ENCODE measurements at places on chromosomes 16 and 17.

DNA sequence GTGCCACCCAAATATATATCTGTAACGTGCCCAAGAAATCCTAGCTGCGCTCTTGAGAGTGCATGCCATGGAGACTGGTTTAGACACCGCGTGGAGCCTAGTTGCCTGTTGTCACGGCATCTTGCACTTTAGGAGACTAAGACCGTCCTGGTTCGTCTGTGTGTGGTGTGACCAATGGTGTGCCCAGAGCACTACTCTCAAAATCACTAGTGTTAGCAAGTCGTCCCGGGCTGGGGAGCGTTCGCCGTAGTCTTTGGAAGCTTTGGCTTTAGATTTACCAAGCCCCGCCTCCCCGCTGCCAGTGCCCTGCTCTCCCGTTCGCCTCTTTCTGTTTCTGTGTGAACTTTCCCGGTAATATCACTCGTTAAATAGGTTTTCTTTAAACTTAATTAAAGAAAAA, 27.0 kb downstream of the CLUH start:
- H3K27me3 ChIP-seq: no peaks in the 10 kb centered on the region
- DNase-seq: no peak
- H3K36me3 ChIP-seq: peaks cover 43% of the 10 kb centered on the region
- H3K4me3 ChIP-seq: no peak overlapping the region

GRCh38 chr16:22239131-22239805, 33.2 kb downstream of the EEF2K start:
- H3K27me3 ChIP-seq: no peaks in the 10 kb centered on the region
- no peak overlapping the region for H3K4me3 ChIP-seq
- no peaks in the 10 kb centered on the region for H3K36me3 ChIP-seq
- peaks cover 7% of the 10 kb centered on the region for H3K4me1 ChIP-seq

GRCh38 chr16:78804058-78804735, 704.7 kb downstream of the WWOX start:
- no peak overlapping the region for H3K4me3 ChIP-seq
- no peak for DNase-seq
- no peak overlapping the region for H3K27ac ChIP-seq
- H3K36me3 ChIP-seq: no peaks in the 10 kb centered on the region
- peaks cover 4% of the 10 kb centered on the region for H3K4me1 ChIP-seq
- H3K27me3 ChIP-seq: no peaks in the 10 kb centered on the region

- H3K27ac ChIP-seq: peak overlapping the region; percentile 38
- H3K27me3 ChIP-seq: no peaks in the 10 kb centered on the region
- peaks cover 42% of the 10 kb centered on the region for H3K36me3 ChIP-seq
- no peak for DNase-seq
- no peak overlapping the region for H3K4me3 ChIP-seq
Observed at GRCh38 chr17:50754521-50754920, 12.8 kb downstream of the ANKRD40CL start.

GRCh38 chr17:58084317-58084981, 1.2 kb downstream of the DYNLL2 start:
- H3K4me3 ChIP-seq: peak overlapping the region; percentile 98
- peak; percentile 23 for DNase-seq
- no peaks in the 10 kb centered on the region for H3K27me3 ChIP-seq
- peaks cover 36% of the 10 kb centered on the region for H3K36me3 ChIP-seq
- peaks cover 26% of the 10 kb centered on the region for H3K4me1 ChIP-seq
- H3K27ac ChIP-seq: no peak overlapping the region

- H3K36me3 ChIP-seq: no peaks in the 10 kb centered on the region
- peaks cover 5% of the 10 kb centered on the region for H3K4me1 ChIP-seq
- H3K27ac ChIP-seq: no peak overlapping the region
- H3K4me3 ChIP-seq: no peak overlapping the region
- peaks cover 6% of the 10 kb centered on the region for H3K27me3 ChIP-seq
- no peak for DNase-seq
Observed at GRCh38 chr17:78223061-78223460, 8.4 kb upstream of the TMEM235 start.

- no peak overlapping the region for H3K4me3 ChIP-seq
- H3K4me1 ChIP-seq: no peaks in the 10 kb centered on the region
- H3K27ac ChIP-seq: no peak overlapping the region
- DNase-seq: no peak
- H3K36me3 ChIP-seq: no peaks in the 10 kb centered on the region
- no peaks in the 10 kb centered on the region for H3K27me3 ChIP-seq
Observed at GRCh38 chr16:89044418-89045180, 49.1 kb upstream of the ACSF3 start.

DNA sequence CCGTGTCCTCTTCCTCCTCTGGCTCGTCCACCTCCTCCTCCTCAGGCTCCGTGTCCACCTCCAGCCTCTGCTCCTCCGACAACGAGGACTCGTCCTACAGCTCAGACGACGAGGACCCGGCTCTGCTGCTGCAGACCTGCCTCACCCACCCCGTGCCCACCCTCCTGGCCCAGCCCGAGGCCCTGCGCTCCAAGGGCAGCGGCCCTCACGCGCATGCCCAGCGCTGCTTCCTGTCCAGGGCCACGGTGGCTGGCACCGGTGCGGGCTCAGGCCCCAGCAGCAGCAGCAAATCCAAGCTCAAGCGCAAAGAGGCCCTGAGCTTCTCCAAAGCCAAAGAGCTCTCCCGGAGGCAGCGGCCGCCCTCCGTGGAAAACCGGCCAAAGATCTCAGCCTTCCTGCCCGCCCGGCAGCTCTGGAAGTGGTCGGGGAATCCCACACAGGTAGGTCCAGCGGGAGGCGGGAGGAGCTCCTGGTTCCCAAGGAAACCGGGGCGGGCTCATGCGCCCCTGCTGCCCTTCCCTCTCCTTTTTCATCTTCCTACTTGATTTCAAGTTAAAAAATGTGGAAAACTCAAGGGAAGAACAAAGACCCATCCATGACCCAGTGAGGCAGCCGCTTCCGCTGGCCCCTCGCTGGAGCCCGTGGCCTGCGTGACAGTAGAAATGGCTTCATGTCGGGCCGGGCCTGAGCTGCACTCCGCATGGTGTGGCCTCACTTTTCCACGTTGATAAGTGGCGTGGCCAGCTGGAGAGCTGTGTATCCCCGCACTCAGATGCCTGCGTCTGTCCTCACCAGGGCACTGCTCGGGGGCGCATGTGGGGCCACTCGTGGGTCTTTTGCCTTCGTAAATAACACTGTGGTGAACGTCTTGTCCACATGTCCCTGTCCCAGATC, 50.7 kb downstream of the ACTG1 start:
- H3K27ac ChIP-seq: no peak overlapping the region
- H3K36me3 ChIP-seq: peaks cover 30% of the 10 kb centered on the region
- H3K4me3 ChIP-seq: no peak overlapping the region
- H3K27me3 ChIP-seq: no peaks in the 10 kb centered on the region
- no peak for DNase-seq

- no peak overlapping the region for H3K4me3 ChIP-seq
- no peaks in the 10 kb centered on the region for H3K4me1 ChIP-seq
- H3K27ac ChIP-seq: no peak overlapping the region
Observed at GRCh38 chr16:9964426-9964825, 217.8 kb downstream of the GRIN2A start.

GRCh38 chr17:16491703-16492612, at the start of gene LRRC75A:
TSS of gene LRRC75A (minus strand) at chr17:16492193. CDS start at chr17:16491990, 203 bp downstream.
- peak; percentile 39 for DNase-seq
- peaks cover 42% of the 10 kb centered on the region for H3K4me1 ChIP-seq
- H3K27ac ChIP-seq: no peak within 1 kb of the TSS
- H3K27me3 ChIP-seq: peaks cover 4% of the 10 kb centered on the region

GRCh38 chr16:84239141-84239769, 557 bp downstream of the KCNG4 start:
- peak; percentile 23 for DNase-seq
- H3K4me1 ChIP-seq: no peaks in the 10 kb centered on the region
- H3K4me3 ChIP-seq: no peak overlapping the region
- H3K36me3 ChIP-seq: no peaks in the 10 kb centered on the region

DNA sequence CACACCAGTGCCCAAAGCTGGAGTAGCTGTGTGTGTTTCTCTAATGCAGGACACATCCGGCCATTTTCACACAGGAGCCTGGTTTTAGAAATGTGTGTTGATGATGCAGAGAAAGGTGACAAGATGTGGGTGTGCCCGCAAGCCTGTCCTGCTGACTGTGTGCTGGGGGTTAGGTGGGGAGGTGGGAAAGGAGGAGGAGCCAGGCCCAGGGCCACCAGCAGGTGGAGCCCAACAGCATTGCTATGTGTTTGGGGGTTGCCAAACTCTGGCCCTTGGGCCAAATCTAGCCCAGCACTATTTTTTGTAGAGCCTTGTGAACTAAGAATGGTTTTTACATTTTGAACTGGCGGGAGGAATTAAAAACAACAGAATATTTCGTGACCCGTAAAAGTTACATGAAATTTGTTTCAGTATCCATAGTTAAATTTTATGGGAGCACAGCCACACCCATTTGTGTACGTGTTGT, 61.7 kb upstream of the LGALS9 start:
- no peaks in the 10 kb centered on the region for H3K36me3 ChIP-seq
- no peak overlapping the region for H3K4me3 ChIP-seq
- H3K27ac ChIP-seq: no peak overlapping the region
- H3K4me1 ChIP-seq: peaks cover 52% of the 10 kb centered on the region
- no peaks in the 10 kb centered on the region for H3K27me3 ChIP-seq

- H3K4me3 ChIP-seq: no peak overlapping the region
- no peak overlapping the region for H3K27ac ChIP-seq
Observed at GRCh38 chr17:68400404-68400735, 56.9 kb downstream of the WIPI1 start.

DNA sequence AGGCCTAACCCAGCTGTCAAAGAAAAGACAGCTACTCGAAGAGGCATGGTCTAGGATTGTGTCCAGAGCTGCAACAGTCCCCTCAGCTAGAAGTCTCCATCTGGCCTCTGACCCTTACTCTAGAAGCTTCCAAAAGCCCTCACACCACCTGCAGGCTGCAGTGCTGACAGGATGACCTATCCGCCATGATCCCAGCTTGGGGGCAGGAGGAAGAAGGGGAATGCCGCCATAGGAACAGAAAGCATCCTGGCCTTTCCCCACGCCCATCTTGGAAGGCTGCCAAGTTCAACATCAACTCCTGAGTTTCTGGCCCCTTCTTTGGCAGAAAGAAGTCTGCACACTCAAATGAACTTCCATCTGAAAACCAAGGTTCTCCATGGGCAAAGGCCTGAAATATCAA, 3.1 kb upstream of the KRT36 start:
- no peaks in the 10 kb centered on the region for H3K36me3 ChIP-seq
- H3K27ac ChIP-seq: no peak overlapping the region
- DNase-seq: peak; percentile 33
- H3K27me3 ChIP-seq: peaks cover 7% of the 10 kb centered on the region

- H3K4me1 ChIP-seq: no peaks in the 10 kb centered on the region
- DNase-seq: no peak
- H3K27me3 ChIP-seq: no peaks in the 10 kb centered on the region
- H3K36me3 ChIP-seq: no peaks in the 10 kb centered on the region
- no peak overlapping the region for H3K4me3 ChIP-seq
Observed at GRCh38 chr16:59030923-59031485, 296.9 kb upstream of the GOT2 start.

DNA sequence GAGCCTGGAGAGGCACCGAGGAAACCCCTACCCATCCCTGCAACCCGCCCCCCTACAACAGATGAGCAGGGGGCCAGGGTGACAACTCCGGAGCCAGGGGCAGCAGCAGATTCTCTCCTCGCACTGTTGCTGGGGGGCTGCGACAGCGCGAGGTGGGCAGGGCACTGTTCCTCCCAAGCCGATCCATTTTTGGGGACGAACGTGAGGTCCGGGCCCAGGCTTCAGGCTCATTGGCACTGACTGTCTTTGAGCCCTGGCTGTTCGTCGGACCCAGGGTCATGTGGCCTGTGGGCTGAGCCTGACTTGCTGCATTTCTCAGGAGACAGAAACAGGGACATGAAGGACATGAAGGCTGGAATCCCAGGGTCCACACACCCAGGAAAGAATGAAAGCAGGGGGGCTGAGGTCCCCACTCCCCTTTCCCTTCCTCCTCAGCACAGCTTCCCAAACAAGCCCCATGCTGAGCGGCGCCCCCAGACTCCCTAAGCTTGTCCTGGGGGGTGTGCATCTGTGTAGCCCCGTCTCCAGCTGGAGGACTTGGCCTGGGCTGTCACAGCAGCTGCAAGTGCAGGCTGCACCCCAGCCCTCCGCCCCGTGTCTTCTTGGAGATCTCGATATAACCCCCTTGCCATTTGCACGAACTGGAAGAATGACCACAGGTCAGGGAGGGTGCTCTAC, 18.7 kb downstream of the CEP295NL start:
- no peaks in the 10 kb centered on the region for H3K27me3 ChIP-seq
- H3K4me3 ChIP-seq: no peak overlapping the region
- peak overlapping the region; percentile 63 for H3K27ac ChIP-seq
- peak; percentile 33 for DNase-seq
- peaks cover 18% of the 10 kb centered on the region for H3K4me1 ChIP-seq
- no peaks in the 10 kb centered on the region for H3K36me3 ChIP-seq

GRCh38 chr16:66605979-66606751, 1.7 kb downstream of the CMTM3 start:
- no peak for DNase-seq
- no peak overlapping the region for H3K27ac ChIP-seq
- no peaks in the 10 kb centered on the region for H3K27me3 ChIP-seq
- H3K36me3 ChIP-seq: peaks cover 14% of the 10 kb centered on the region

DNA sequence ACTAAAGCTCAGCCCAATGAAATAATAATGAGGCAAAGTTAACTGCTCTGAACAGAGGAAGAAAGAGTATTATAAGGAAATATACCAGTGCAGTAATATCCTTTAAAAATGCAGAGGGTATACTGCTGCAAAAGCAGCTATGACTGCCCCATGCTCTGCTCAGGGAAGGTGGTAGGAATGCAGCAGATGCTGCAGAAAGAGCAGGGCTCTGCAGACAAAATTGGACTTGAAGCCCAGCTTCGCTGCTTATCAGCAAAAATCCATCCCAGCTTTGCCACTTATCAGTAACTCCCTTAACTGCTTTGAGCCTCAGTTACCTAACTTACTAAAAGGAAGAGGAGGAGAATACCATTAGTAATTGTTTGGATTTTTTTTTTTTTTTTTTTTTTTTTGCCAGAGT, 533.8 kb upstream of the CDH5 start:
- H3K36me3 ChIP-seq: no peaks in the 10 kb centered on the region
- H3K4me3 ChIP-seq: no peak overlapping the region
- no peak for DNase-seq

DNA sequence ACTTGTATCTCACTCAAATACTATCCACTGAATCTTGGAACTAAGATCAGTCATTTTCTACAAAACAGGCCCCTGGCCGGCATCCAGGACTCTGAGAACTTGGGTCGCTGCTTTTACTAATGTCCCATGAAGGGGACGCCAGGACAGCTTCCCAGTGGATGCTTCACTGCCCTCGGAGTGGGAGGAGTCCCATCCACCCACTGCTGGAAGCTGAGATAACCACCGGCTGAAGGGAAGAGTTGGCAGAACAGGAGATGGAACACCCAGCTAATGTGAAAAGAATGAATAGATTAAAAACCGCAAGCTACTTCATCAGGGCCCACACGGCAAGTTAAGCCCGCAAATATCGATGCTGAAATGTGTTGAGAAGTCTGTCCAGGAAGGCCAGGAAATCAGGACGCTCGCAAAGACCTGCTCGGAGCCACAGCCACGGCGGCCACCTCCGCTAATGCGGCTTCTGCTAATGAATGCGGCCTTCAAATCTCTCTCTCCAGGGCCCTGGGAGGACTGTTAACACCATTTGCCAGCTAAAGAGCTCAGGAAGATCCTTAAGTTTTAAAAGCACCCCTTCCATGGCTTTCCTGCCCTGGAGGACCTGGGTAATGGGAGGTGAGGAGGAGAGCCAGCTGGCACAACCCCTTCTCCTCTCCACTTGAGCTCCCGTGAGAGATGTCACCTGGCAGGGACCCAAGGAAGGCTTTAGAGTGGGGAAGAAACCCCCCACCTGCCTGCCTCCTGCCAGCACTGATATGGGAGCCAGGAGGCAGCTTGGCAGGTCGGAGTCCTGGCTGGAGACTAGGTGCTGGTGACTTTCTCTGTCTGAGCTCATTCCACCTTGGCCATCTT, 226.6 kb upstream of the RPL38 start:
- no peaks in the 10 kb centered on the region for H3K36me3 ChIP-seq
- no peak overlapping the region for H3K4me3 ChIP-seq
- DNase-seq: no peak
- H3K4me1 ChIP-seq: no peaks in the 10 kb centered on the region

All from cardiac muscle cell (in vitro differentiated cells and primary cell).